ENCODE measurements at places on chromosomes 16 and 17. TPM values are rescaled to one million over a fixed set of nuclear protein-coding genes. Genes with fewer than 3 reads are reported as not detected.

- DNase-seq = no peak
These were observed 19.2 kb downstream of the ZNF200 start for GRCh38 chr16:3215601-3216262.

DNA sequence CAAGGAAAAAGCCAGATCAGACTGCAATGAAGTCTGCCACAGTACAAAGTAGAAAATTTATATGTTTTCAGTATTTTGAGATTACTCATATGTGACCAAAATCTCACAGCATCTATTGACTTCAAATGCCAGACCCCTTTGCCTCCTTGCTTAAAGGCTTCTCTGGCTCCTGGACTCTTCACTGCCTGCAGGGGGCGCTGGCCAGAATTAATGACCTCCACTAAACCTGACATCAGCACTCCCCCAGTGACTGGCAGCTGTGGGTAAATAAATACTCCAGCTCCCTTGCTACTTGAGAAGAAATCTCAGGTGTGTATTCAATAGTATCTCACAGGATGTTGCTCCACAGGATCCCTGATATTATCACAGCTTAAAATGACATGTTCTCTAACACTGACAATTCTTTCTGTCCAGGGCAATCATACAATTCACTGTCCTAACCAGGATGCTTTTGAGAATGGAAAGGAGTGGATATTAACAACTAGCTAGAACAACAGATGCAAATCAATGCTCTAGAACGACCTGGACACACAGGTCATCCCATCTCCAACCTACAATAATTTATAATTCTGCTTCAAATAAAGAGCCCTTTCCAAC is 4.0 kb downstream of the BECN1 start:
- no peak for DNase-seq

GRCh38 chr16:78460428-78460827 is 361.0 kb downstream of the WWOX start:
- DNase-seq = no peak

GRCh38 chr17:31111183-31111582 is 16.4 kb downstream of the NF1 start:
- no peak for DNase-seq

DNA sequence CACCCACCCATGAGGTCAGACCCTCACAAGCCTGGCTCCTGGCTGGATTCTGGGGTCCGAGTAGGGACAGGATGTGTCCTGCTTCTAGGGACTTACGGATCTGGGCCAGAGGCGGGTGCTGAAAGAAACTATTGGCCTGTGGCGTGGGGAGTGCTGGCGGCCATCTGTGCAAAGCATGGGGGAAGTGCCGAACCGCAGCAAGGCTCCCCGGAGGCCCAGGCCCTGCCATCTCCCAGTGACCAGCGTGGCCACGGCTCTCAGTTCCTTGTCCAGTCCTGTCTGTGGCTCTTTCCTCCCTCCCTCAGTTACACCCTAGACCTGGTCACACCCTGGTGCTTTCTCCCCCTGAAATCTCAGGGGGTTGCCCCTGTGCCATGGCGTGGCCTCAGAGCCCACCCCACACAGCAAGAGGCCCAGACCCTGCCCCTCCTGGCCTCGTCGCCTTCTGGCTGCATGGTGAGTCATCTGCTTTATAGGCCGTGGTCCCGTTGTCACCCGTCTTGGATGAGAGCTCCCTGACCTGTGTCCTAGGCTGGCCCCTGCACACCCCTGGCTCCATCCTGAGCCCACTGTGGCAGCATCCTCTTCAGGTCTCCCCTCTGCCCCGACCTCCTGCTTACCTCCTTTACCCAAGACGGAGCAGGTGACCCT is 54.5 kb downstream of the PRMT7 start:
- no peak for DNase-seq

DNA sequence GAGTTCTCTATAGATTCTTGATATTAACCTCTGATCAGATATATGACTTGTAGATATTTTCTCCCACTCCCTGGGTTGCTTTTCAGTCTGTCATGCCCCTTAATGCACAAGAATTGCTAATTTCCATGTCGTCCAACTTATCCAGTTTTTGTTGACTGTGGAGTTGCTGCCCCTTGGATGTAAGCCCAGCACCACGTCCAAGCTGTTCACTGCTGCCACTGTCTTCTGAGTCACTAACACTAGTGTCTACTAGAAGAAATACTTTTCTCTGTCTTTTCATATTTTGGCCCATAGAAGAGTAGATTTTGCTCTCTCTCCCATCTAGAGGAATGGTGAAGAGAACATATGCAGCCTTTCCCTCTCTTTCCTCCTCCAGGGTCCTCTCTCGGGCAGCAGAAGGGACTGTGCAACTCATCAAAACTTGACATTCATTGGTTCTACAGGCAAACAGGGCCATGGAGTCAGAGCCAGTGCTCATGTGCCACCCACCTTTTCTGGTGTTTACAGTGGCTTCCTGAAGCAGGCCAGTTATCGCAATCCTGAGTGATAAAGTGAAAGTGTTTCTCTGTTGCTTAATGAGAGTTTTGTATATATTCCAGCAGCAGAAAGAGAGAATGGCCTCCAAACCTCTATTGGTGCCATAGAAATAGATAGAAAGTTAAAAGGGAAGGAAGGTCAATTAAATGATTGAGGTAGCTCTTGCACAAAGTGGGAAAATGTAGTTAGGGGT is 22.6 kb upstream of the PMP22 start:
- no peak for DNase-seq

GRCh38 chr17:68507576-68507975 is 4.7 kb upstream of the PRKAR1A start:
- DNase-seq = no peak

DNA sequence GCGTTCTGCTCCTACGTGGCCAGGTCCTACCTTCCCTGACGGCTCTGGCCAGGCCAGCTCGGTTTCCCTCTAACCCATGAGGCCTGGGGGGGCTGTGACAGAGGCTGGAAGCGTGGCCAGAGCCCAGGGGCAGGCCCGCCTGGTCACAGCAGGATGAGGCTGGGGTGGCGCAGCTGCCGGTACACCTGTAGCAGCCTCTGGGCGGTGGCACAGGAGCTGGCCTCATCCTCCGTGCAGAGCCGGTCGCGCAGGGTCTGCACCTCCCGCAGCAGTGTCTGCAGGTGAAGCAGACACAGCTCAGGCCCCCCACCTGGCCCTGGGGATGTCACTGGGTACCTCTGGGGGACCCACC is 11.5 kb downstream of the FAAP100 start:
- DNase-seq = no peak

DNA sequence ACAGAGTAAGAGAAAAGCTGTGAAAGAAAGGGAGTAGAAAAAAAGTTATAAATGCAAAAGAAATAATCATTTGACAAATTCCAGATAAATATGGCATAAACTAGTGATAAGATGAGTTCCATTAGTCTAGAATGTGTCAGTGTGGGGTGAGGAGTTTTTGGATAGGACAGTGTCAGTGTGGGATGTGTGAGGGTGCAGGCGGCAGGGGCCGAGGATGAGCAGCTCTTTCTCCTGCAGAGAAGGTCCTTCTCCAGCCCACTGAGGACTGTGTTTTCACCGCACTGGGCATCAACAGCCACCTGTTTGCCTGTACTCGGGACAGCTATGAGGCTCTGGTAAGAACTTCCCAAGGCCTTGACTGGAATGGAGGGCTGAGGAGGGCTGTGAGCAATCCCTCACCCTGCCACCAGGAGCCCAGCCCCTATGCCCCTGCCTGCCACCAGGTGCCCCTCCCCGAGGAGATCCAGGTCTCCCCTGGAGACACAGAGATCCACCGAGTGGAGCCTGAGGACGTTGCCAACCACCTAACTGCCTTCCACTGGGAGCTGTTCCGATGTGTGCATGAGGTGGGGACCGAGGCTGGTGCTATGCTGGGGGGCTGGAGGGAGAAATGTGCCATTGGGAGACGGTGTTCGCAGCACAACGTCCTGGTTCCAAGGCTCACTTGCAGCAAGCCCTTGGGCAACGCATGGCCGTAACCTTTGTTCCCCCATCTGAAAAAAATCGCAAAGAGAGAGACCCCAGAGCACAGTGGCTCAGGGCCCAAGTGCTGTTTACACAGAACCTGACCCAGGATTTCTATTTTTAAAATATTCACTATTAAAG is 13.1 kb downstream of the RAPGEFL1 start:
- no peak for DNase-seq

DNA sequence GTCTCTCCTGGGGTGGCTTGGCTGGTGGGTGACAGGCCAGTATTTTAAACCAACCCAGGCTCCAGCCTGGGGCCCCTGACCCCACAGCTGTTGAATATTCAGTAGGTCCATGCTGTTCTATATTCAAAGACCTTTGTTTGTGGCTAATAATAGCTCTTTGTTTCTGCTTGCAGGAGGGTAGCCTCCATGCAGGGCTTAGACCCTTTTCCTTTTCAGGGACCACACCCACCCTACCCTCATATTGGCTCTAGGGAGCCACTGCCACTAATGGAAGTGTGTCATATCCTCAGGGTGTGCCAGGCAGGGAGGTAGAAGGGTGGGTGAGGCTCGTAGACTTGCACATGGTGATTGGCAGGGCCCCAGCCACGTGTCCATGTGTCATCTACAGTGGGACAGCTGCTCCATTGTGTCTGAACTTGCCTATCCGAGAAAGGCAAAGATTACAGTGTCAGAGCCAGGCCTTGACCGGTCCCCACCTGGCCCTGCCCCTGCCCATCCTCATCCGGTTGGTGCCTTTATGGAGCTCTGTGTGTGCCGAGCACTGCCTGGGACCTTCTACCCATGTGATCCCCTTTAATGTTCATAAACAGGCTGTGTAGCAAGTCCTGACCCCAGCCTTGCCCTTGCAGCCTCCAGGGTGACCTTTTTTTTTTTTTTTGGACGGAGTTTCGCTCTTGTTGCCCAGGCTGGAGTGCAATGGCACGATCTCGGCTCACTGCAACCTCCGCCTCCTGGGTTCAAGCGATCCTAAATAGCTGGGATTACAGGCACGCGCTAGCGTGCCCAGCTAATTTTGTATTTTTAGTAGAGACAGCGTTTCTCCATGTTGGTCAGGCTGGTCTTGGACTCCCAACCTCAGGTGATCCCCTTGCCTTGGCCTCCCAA is 22.1 kb downstream of the TMC7 start:
- no peak for DNase-seq

DNA sequence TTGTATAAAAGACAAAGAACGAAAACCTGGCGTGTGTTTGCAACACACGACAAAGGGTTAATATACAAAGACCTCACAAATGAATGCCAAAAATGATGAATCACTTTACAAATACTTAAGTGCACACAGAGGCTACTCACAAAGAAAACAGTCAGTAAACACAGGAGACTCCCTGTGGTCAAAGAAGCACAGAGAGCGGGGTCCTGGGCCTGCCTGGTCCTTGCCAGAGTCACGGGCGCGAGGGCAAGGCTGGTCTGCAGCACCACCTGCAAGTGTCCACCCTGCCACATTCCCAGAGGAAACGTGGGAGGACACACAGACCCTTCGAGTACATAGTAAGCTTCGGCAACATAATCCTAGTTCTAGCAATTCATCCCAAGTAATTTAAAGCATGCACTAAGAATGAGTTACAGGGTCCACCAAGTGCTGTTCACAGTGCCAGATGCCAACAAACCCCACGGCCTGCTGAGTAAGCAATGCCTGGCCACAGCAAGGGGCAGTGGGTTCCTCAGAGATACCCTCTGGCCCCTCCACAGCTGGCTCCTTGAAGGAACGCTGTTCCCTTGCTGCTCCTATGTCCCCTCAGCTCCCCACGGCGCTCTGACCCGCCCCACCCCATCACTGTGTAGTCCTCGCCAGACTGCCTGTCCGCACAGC is 24.6 kb upstream of the FAAP100 start:
- no peak for DNase-seq

- no peak for DNase-seq
These were observed 34.3 kb upstream of the WSCD1 start for GRCh38 chr17:6035801-6036394.

- no peak for DNase-seq
These were observed 8.3 kb upstream of the HOXB2 start for GRCh38 chr17:48553190-48553547.

The ABCA6 gene
- total RNA-seq = 0.08 TPM

The XPO6 gene
- 278 TPM for total RNA-seq

The TNK1 gene
- total RNA-seq = 5.3 TPM

Data from activated naive CD4-positive, alpha-beta T cell treated with anti-CD3 and anti-CD28 coated beads, Interleukin-2, amount 50 U/mL, for 72 hours (primary cell).